Mesenchymal stem cell (in vitro differentiated cells and primary cell): ENCODE measurements at places on chromosomes 13 and 19.

- DNase-seq, result no peak
Observed at GRCh38 chr13:26973946-26974345, 197.7 kb downstream of the USP12 start.

- DNase-seq, result no peak
Observed at GRCh38 chr19:39839678-39840327, 5.8 kb upstream of the DYRK1B start.

DNA sequence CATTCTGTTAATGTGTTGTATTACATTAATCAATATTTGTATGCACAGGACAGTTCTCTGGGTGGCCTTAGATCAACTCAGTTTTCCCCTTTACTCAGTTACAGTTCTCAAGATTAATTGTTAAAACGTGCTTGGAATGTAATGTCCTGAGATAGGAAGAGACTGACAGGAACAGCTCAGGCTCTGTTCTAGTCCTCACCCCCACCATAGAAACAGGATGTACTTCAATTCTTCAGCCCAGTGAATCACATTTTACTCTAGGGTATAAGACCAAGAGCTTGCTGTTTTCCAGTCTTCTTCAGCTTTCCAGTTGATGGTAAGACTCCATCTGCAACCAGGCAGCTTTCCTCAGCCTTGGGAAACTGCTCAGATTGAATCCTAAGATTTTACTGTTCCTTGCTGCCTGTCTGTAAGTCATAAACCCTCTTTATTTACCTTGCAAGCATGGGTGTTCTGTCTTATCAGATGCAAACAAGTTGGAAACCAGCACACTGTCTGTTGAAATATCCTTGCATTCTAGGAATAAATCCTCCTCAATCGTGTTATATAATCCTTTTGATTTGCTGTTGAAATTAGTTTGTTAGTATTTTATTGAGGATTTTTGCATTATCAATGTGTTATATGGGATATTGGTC is 836.9 kb upstream of the PCDH9 start:
- no peak for DNase-seq

GRCh38 chr13:97758317-97758716 is 195.2 kb upstream of the IPO5 start:
- no peak for DNase-seq

- DNase-seq, result no peak
Observed at GRCh38 chr13:44726778-44727177, 150.6 kb upstream of the TSC22D1 start.

DNA sequence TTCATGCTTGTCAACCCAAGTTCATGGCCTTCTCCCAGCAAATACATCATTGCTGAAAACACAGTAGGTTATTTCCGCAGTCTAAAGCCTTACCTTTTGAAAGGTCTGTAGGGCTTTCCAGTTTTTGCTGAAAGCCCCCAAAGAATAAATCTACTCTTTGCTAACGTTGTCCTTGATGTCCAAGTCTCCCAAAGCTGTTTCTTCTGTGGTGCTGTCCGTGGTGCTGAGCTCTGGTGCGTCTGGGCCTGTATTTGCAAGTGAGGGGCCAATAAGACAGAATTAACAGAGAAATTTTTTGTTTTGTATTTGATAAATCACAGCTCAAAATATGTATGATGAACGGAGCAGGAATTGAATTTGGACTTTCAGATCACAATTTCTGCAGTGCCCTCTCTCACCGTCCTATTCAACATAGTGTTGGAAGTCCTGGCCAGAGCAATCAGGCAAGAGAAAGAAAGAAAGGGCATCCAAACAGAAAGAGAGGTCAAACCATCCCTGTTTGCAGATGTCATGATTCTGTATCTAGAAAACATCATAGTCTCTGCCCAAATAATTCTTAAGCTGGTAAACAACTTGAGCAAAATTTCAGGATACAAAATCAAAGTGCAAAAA is 9.8 kb upstream of the LGALS16 start:
- peak; percentile 2 for DNase-seq

- DNase-seq, result peak; percentile 21
Observed at GRCh38 chr13:105798541-105798940, 736.9 kb downstream of the EFNB2 start.

GRCh38 chr19:55441319-55441691 is 1.8 kb downstream of the SHISA7 start:
- DNase-seq, result no peak

DNA sequence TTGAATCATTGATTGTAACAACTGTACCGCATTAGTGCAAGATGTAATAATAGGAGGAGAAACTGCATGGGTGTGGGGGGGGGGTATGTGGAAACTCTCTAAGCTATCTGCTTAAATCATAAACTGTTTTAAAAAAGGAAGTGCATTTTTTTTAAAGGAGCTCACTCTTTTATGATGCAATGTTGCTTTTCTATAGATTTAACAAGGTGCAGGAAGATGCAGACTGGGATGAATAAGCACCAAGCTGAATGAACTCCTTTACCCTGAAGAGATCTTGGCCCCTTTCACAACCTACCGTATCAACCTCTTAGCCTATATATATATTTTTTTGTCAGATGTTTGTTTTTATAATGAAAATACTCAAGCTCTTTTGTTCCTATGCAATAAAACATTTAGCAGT is 95.9 kb downstream of the AKAP11 start:
- peak; percentile 29 for DNase-seq

DNA sequence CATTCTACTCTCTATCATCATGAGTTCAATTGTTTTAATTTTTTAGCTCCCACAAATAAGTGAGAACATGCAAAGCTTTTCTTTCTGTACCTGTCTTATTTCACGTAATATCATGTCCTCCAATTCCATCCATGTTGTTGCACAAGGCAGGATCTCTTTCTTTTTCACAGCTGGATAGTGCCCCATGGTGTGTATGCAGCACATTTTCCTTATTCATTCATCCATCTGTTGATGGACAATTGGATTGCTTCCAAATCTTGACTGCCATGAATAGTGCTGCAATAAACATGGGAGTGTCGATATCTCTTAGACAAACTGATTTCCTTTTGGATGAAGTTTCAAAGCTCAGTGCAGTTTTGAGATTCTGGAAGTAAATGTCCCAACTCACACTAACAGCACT is 326.9 kb downstream of the FGF9 start:
- DNase-seq, result no peak

GRCh38 chr19:48835734-48836088 is 580 bp downstream of the HSD17B14 start:
- DNase-seq, result peak; percentile 91

GRCh38 chr13:110103534-110103933 is 203.4 kb downstream of the COL4A1 start:
- DNase-seq, result no peak

GRCh38 chr13:41639955-41640780 is 182.8 kb downstream of the RGCC start:
- DNase-seq, result peak; percentile 52

GRCh38 chr13:110387451-110388107 is 80.5 kb downstream of the COL4A2 start:
- DNase-seq, result peak; percentile 91

GRCh38 chr19:16856091-16856490 is 26.9 kb downstream of the SIN3B start:
- no peak for DNase-seq

GRCh38 chr13:25068810-25069209 is 27.1 kb upstream of the PABPC3 start:
- no peak for DNase-seq
